ENCODE measurements at places on chromosomes 5 and 9.

- no peak for DNase-seq
Measured at GRCh38 chr5:145778144-145778900, 56.8 kb downstream of the PRELID2 start.

- DNase-seq: no peak
Measured at GRCh38 chr9:6247266-6247665, 31.7 kb downstream of the IL33 start.

DNA sequence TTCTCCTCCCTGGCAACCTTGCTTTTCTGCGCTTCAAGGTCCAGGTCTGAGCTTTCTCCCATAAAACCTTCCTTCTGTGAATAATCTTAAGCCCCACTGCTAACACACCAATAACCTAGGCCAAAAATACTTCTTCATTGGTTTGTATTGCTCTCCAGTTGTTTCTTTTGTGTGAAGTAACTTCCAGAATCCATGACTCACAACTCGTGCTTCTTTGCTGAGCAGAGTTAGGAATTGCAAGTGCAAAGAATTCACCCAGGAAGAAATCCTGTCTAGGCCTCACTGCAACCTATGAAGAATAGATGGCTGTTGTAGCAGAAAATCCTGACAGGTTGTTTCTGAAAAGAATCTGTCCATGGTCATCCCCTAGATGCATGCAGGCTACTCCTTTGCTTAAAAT lies 295.7 kb downstream of the MED10 start:
- DNase-seq: no peak

DNA sequence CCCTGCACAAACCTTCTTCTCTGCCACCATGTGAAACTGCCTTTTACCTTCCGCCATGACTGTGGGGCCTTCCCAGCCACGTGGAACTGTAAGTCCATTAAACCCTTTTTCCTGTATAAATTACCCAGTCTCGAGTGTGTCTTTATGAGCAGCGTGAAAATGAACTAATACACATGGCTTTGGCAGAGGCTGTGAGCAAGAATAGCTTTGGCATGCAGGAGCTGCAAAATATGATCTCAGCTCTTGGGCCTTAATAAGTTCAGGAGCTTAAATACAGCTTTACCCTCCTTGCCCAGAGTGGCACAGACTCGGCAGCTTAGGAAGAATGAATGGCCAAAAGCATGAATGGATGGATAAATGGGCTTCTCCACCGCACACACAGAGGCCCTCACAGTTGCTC lies 15.7 kb upstream of the SLC36A1 start:
- DNase-seq: no peak

GRCh38 chr5:149860801-149861322 lies 83.7 kb downstream of the PDE6A start:
- no peak for DNase-seq

GRCh38 chr5:56227691-56228090 lies 5.4 kb downstream of the ANKRD55 start:
- DNase-seq: no peak

DNA sequence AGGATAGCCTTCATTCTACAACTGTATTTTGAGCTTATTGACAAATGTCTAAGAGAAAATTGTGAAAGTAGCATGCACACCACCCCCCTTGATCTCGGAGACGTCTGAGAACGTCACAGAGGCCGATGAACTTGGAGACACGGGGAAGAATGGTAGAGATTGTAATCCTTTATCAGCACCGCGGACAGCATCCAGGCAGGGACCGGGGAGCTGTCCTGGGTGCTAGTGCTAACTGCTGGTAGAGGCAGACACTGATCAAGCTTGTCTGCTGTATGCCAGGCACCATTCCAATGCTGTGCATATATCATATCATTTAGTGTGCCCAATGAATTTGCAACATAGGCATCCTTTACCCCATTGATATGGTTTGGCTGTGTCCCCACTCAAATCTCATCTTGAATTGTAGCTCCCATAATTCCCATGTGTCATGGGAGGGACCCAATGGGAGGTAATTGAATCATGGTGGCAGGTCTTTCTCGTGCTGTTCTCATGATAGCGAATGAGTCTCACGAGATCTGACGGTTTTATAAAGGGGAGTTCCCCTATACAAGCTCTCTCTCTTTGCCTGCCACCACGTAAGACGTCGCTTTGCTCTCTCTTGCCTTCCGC lies 98.8 kb downstream of the LHX2 start:
- no peak for DNase-seq

DNA sequence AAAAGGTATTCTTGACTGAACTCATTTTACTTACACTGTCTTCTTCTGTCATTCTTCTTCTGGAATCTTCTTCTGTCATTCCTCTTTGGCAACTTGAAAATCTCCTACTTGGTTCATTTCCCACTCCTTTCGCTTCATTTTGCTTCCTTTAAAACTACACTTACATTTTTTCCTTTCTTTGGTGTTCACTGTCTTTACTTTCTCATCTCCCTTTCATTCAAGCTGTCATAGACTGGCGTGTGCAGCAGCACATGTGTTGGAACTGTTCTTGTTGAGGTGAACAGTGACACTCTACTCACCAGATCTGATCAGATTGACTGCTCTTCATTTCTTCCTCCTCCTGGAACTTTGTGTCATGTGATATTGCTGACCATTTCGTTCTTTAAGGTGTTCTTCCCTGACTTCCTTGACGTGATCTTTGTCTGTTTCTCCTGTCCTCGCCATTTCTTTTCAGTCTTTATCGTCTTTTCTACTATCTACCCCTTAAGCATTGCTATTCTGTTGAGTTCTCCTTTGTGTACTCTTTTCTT lies 6.4 kb downstream of the DNAJC25 start:
- no peak for DNase-seq

DNA sequence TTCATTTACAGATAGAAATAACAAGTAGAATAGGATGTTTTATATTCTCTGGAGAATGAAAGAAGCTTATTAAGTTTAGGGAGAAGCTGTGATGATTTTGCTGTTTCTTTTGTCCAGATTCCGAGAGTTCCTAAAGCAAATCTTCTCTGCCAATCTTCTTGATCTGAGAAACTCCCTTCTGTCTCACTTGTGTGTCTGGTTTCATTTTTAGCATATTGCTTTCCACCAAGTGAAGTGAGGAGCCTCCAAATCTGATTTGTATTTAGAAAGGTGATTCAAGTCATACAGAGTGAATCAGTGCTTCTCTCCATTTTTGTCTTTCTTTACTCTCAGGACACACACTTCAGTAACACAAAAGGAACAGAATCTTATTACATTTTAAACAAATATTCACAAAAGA lies 48.4 kb downstream of the STX17 start:
- DNase-seq: no peak

DNA sequence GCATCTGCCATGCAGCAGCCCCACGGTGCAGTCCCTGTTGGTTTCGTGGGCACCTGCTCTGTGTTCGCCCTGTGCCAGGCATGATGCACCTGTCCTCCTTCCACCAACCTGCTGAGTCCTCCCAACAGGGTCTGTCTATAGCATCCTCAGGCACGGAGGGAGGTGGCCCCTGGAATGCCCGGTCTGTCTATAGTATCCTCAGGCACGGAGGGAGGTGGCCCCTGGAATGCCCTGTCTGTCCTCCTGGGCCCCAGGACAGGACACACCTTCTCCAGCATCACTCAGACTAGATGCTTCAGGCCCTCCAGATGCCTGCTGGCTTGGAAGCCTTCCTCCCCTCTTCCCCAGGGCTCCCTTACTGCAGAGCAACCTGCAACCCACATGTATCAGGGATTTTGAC lies 9.9 kb upstream of the PHYHD1 start:
- DNase-seq: no peak

GRCh38 chr9:96084331-96084734 lies 208.8 kb downstream of the ERCC6L2 start:
- no peak for DNase-seq

DNA sequence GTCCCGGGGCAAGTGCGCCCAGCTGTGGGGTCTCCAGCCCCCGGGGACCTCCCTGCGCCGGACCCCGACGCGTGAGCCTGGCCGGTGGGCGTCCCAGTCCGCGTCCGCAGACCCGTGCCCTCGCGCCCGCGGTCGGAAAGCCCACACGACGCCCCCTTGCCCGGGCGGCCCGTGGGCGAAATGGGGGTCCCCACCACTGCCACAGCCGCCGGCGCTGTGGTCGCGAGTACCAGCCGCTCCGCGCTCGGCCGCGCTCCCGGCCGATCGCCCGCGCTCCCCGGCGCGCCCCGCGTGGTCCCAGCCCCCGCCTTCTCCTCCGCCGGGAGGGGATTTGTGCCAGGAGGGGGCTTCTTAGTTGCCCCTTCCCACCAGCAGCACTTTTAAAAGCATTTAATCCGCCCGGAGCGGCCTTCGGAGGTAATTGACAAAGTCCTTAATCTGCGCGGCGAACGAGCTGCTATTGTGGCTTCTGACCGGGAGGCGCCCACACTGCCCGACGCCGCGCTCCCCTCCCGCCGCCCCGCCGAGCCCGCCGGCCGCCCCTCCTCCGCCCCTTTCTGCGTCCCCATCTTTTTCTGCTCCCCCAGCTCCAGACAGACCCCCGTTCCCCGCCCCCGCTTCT lies 469 bp upstream of the FIBCD1 start:
- DNase-seq: no peak

DNA sequence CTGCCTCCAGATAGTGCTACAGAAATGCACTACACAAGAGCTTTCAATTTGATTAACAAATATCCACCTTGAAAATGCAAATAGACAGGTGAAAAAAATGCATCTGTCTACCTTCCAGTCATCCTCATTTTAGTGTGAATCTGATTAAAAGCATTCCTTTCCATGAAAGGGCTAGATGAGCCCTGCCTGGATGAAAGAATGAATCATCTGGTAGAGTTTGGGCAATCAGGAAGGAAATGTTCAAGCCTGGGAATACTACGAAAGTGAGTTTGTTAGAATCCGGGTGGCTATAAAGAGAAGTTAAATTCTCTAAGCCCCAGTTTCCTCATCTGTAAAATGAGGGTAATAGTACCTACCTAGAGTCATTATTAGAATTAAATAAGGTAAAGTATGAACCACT lies 142.6 kb downstream of the FAM114A2 start:
- no peak for DNase-seq

DNA sequence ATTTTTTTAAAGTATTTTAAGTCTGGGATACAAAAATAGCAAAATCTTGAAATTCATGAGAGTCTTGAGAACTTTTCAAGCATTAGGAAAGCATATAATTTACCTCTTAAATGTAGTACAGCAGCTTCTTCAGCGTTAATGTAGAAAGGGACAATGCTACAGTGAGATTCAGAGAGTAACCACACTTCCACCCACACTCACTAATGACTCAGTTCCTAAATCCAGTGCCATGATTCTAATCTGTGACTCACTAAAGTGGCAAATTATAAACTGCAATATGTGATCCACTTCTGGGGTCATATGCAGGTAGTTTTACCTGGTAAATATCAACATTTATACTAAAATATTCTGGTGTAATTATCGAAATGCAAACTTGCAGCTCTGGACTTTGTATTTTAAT lies 434.5 kb upstream of the TUSC1 start:
- DNase-seq: no peak

GRCh38 chr5:119789406-119790117 lies 160.2 kb downstream of the FAM170A start:
- no peak for DNase-seq

GRCh38 chr5:43371821-43372220 lies 40.4 kb downstream of the CCL28 start:
- DNase-seq: no peak

- no peak for DNase-seq
Measured at GRCh38 chr9:5389109-5389732, 48.5 kb downstream of the PLGRKT start.

- DNase-seq: peak; percentile 89
Measured at GRCh38 chr5:102049517-102049916, 246.6 kb downstream of the SLCO4C1 start.

DNA sequence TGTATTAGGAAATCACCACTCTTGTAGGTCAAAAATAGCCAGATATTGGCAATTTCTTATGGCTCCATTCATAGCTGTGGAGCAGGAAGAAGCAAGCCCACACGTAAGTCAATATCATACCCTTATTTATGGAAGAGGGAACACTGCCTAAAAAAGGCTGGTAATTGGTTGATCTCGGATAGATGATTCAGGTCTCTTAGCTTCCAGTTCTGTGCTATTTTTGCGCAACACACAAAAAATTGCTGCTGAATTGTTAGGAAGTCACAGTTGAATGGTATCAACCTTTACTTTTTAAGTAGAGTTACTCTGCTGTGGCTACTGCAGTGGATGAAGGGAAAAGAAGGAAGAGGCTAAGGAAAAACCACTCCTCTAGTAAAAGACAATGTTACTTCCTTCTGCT lies 168.8 kb downstream of the ARHGAP26 start:
- no peak for DNase-seq

DNA sequence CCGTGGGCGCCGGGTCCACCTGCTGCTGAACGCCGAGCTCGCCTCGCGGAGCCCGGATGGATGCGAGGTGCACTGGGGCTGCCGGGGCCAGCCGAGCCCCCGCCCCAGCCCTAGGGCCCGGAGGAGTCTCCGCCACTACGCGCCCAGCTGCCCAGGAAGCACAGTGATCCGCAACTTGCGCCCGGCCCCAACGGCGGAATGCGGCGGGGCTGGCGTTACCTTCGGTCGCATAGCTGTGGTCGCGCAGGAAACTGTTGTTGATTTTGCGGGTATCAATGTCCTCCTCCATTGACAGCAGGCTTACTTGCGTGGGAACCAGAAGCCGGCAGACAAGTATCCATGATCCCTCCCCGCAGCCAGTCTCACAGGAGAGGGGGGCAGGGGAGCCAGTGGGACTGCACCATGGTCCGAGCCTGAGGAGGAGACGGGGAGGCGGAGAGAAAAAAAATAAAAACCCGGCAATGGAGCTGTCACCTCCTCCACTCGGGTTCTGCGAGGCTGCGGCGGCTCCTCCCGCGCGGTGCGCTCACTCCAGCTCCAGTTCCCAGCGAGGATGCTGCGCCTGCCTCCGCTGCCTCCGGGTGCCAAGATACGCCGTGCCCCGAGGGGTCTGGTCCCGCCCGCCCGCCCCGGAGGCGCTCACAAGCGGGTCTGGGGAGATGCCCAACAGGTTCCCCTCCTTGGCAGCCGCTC lies 628 bp downstream of the PPP2R2B start:
- DNase-seq: peak; percentile 48

DNA sequence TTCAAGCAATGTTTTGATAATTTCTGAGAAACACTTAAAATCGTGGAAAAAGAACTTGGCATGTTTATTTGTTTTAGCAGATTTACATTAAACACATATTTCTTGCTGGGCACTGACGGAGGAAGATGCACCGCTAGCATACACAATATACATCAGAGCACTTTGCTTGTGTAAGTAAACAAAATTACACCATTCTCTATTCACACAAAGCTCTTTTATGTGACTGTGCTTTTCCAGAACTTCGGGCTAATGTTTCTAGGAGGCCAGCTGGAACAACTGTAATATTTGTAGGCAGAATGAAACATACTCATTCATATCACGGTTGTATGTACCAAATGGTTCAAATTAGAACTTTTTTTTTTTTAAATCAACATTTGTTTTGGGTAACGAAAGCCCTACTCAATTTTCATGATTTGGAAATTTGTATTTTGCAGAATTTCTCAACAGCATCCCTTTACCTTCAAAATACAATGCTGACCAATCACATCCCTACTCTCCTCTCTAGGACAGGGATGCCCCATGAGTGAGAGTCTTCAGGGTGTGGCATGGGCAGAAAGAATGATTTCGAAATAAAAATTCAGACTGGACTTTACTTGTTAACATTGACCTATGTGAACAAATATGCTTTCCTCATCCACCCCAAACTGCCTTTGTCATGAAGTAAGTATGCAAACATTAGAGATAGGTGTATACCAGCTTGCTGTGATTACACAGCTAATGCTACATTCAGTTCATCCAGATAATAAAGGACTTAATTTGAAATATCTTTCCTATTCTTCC lies 425.1 kb downstream of the BNC2 start:
- DNase-seq: no peak

- DNase-seq: peak; percentile 14
Measured at GRCh38 chr5:144467792-144468191, 297.1 kb downstream of the KCTD16 start.

- DNase-seq: no peak
Measured at GRCh38 chr5:154276973-154277331, 86.4 kb downstream of the GALNT10 start.
